ENCODE measurements at places on chromosomes 6 and 20. TPM values are rescaled to one million over a fixed set of nuclear protein-coding genes. Genes with fewer than 3 reads are reported as not detected.

LTB gene
- 0.25 TPM for total RNA-seq

TMEM170B gene
- 0.80 TPM for total RNA-seq

TPX2 gene
- 110 TPM for total RNA-seq

SLC25A27 gene
- 0.70 TPM for total RNA-seq

GPR6 gene
- not detected for total RNA-seq

ADGB gene
- not detected for total RNA-seq

TRIM15 gene
- total RNA-seq = not detected

NR2E1 gene
- 0.03 TPM for total RNA-seq

BPIFB1 gene
- total RNA-seq = not detected
